ENCODE measurements at places on chromosomes 3 and 15. TPM values are rescaled to one million over a fixed set of nuclear protein-coding genes. Genes with fewer than 3 reads are reported as not detected.
A peak's percentile ranks its signal among the peaks of the same experiment; 100 is the strongest.

The C3orf20 gene
- 0.07 TPM for total RNA-seq

The AGTR1 gene
- total RNA-seq, result 8.0 TPM

The ZNF774 gene
- 2.1 TPM for total RNA-seq

The ALDH1A3 gene
- total RNA-seq, result 20.5 TPM

The SIN3A gene
- total RNA-seq, result 28.8 TPM

The MORC1 gene
- total RNA-seq, result 5.6 TPM

The GOLGA8M gene
- 1.3 TPM for total RNA-seq

The KLF15 gene
- total RNA-seq, result 16.7 TPM

- H3K4me1 ChIP-seq, result no peaks in the 10 kb centered on the region
- DNase-seq, result no peak
- H3K27me3 ChIP-seq, result no peaks in the 10 kb centered on the region
- H3K36me3 ChIP-seq, result no peaks in the 10 kb centered on the region
Measured at GRCh38 chr15:52050416-52050815, 31.4 kb downstream of the MAPK6 start.

DNA sequence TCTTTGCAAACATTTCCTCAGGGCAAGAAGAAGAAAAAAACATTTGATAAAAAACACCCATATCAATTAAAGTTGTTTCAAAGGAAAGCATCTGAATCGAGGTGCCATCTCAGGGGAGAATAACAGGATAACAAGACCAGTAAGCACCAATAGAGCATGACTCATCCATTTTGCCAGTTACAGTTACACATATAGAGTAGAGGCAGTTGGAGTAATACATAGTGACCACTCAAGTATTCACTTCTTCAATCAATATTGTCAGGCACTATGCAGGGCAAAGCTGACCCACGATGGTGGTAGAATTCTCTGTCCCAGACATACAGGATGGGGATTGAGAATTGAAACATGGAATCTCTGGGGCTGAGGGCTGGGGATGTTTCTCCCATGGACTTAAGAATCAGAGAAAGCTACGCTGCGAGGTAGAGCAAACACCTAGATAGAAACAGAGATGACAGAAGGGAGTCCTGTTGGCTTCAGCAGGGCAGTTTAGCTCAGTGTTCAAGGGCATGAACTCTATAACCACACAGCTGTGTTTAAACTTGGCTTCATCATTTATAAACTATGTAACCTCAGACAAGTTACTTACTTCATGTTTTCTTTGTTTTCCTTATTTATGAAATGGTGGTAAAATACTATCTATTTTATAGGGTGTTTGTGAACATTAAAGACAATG is 186.4 kb upstream of the NANOGP8 start:
- no peaks in the 10 kb centered on the region for H3K4me1 ChIP-seq
- no peak overlapping the region for H3K27ac ChIP-seq
- no peaks in the 10 kb centered on the region for H3K27me3 ChIP-seq
- DNase-seq, result no peak

DNA sequence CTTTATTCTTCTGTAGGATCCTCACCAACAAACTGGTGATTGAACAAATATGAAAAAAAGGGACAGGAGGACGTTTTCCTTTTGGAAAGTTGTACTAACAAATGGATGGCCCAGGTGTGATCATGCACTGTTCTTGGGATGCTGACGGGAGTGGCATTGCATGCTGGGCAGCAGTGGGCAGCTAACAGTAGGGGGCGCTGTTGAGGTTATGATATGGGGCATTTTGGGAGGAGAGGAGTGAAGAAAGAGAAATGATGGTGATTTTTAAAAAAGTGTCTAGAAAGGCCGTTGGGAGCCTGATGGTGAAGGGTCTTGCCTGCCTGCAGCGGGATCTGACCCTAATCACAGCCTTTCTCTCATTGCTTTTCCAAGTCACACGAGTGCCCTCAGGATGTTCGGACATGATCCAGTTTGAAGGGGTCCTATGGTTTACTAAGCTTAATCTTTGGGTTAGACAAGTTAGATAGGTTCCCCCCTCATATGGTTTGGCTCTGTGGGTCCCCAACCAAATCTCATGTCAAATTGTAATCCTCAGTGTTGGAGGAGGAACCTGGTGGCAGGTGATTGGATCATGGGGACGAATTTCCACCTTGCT is 46.2 kb upstream of the PRTG start:
- H3K27me3 ChIP-seq, result no peaks in the 10 kb centered on the region
- peaks cover 8% of the 10 kb centered on the region for H3K4me1 ChIP-seq
- DNase-seq, result no peak
- H3K4me3 ChIP-seq, result no peak overlapping the region

- no peak for DNase-seq
- peaks cover 3% of the 10 kb centered on the region for H3K4me1 ChIP-seq
- no peaks in the 10 kb centered on the region for H3K27me3 ChIP-seq
- no peaks in the 10 kb centered on the region for H3K36me3 ChIP-seq
- H3K4me3 ChIP-seq, result no peak overlapping the region
Measured at GRCh38 chr15:65100442-65100841, 14.6 kb downstream of the UBAP1L start.

GRCh38 chr3:158434412-158435038 is 136.5 kb upstream of the MLF1 start:
- H3K4me3 ChIP-seq, result no peak overlapping the region
- H3K36me3 ChIP-seq, result no peaks in the 10 kb centered on the region
- peak; percentile 82 for DNase-seq
- no peaks in the 10 kb centered on the region for H3K4me1 ChIP-seq
- H3K27me3 ChIP-seq, result no peaks in the 10 kb centered on the region

GRCh38 chr3:28553175-28553574 is 204.6 kb upstream of the AZI2 start:
- H3K4me3 ChIP-seq, result no peak overlapping the region
- H3K27ac ChIP-seq, result no peak overlapping the region
- H3K4me1 ChIP-seq, result no peaks in the 10 kb centered on the region
- DNase-seq, result no peak
- no peaks in the 10 kb centered on the region for H3K36me3 ChIP-seq
- no peaks in the 10 kb centered on the region for H3K27me3 ChIP-seq

- no peaks in the 10 kb centered on the region for H3K4me1 ChIP-seq
- H3K27ac ChIP-seq, result no peak overlapping the region
- no peak overlapping the region for H3K4me3 ChIP-seq
- H3K36me3 ChIP-seq, result no peaks in the 10 kb centered on the region
Measured at GRCh38 chr3:18376682-18377081, 48.5 kb downstream of the SATB1 start.

DNA sequence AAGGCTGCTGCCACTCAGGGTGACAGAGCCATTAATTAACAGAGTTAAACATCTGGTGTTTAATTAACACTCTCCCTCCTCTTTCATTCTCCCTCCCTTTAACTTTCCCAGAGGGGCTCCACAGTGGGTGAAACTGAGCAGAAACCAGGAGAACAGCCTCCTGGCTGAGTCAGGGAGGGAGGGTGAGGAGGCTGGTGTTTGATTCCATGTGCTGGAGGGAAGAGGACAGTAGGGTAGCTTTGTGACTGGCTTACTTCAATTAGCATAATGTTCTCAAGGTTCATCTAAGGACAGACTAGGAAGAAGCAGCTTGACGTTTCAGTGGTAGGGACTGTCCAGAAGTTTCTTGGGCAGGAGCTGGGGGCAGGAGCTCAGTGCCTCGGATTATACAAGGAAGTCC is 62.8 kb downstream of the SEMA5B start:
- no peaks in the 10 kb centered on the region for H3K36me3 ChIP-seq
- H3K4me1 ChIP-seq, result no peaks in the 10 kb centered on the region

GRCh38 chr15:26739791-26740190 is 33.1 kb downstream of the GABRB3 start:
- DNase-seq, result no peak
- no peak overlapping the region for H3K4me3 ChIP-seq
- H3K36me3 ChIP-seq, result no peaks in the 10 kb centered on the region
- no peak overlapping the region for H3K27ac ChIP-seq

GRCh38 chr3:126349071-126349470 is 8.1 kb downstream of the KLF15 start:
- H3K4me1 ChIP-seq, result no peaks in the 10 kb centered on the region
- no peak for DNase-seq
- H3K27ac ChIP-seq, result no peak overlapping the region
- no peaks in the 10 kb centered on the region for H3K36me3 ChIP-seq

DNA sequence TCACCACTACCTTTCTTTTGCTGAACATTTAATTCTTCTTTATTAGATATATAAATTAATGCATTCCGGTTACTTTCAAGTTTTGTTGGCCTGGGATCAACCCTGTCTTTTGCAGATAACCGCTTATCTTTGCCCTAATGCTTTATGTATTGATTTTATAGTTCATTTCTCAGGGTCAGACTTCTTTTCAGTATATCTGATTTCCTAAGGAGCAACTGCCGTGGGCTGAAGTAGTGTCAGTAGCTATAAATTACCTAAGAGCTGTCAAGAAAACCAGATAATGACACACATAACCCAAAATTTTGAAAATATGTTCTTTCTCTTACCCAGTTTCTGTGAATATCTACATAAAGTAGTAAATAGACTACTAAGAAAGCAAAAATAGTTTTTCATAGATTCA is 38.0 kb downstream of the COL6A5 start:
- no peak for DNase-seq
- no peaks in the 10 kb centered on the region for H3K4me1 ChIP-seq
- H3K27ac ChIP-seq, result no peak overlapping the region
- H3K4me3 ChIP-seq, result no peak overlapping the region

DNA sequence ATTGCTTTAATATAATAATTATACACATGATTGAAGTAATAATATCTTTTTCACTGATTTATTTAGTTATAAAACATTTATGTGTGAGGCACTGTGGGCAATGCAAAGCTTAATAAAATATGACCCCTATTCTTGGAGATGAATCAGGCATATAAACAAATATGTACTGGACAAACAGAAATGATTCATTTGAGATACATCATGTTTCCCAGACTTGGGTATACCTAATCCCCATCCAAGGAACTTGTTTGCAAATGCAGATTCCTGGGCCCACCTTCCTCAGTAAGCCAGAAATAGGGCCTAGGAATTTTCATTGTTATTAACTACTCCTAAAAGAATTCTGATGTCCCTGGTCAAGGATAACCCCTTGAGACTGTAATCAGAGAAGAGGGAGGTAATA is 184.2 kb downstream of the CHL1 start:
- H3K27ac ChIP-seq, result no peak overlapping the region
- no peaks in the 10 kb centered on the region for H3K36me3 ChIP-seq
- no peaks in the 10 kb centered on the region for H3K27me3 ChIP-seq
- peaks cover 5% of the 10 kb centered on the region for H3K4me1 ChIP-seq
- no peak overlapping the region for H3K4me3 ChIP-seq
- no peak for DNase-seq

- no peak overlapping the region for H3K27ac ChIP-seq
- peaks cover 23% of the 10 kb centered on the region for H3K4me1 ChIP-seq
- no peak overlapping the region for H3K4me3 ChIP-seq
Measured at GRCh38 chr3:25785826-25786225, 2.6 kb upstream of the NGLY1 start.

GRCh38 chr3:135966271-135966961 is 888 bp downstream of the PPP2R3A start:
- DNase-seq, result peak; percentile 61
- H3K4me1 ChIP-seq, result peaks cover 27% of the 10 kb centered on the region
- H3K36me3 ChIP-seq, result no peaks in the 10 kb centered on the region
- H3K4me3 ChIP-seq, result peak overlapping the region; percentile 81
- no peaks in the 10 kb centered on the region for H3K27me3 ChIP-seq
- H3K27ac ChIP-seq, result peak overlapping the region; percentile 91

DNA sequence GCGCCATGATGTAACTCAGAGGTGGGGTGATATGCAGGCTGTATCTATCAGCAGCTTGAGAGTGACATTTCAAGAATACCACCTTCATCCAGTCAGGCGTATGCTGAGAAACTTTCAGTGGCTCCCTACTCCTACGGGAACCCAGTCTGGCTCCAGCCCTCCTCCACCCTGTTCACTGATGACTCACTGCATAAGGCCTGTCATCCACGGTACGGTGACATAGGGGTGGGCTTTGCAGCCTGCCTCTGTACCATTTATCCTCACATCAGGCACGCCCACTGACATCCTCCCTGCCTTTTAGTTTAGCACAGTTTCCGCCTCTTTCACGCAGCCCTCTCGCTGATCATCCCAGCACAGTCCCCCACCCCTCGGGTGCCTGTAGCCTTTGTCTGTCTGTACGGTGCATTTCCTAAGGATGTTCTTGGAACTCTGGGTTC is 11.7 kb downstream of the PXYLP1 start:
- H3K36me3 ChIP-seq, result no peaks in the 10 kb centered on the region
- H3K4me1 ChIP-seq, result peaks cover 5% of the 10 kb centered on the region
- H3K27me3 ChIP-seq, result no peaks in the 10 kb centered on the region

GRCh38 chr3:177946936-177947335 is 589.3 kb upstream of the KCNMB2 start:
- H3K4me3 ChIP-seq, result no peak overlapping the region
- H3K27me3 ChIP-seq, result no peaks in the 10 kb centered on the region
- H3K36me3 ChIP-seq, result no peaks in the 10 kb centered on the region
- H3K27ac ChIP-seq, result no peak overlapping the region

GRCh38 chr15:67479781-67480505 is 41.0 kb upstream of the C15orf61 start:
- no peaks in the 10 kb centered on the region for H3K36me3 ChIP-seq
- H3K27me3 ChIP-seq, result no peaks in the 10 kb centered on the region
- no peak overlapping the region for H3K4me3 ChIP-seq
- H3K4me1 ChIP-seq, result no peaks in the 10 kb centered on the region
- no peak overlapping the region for H3K27ac ChIP-seq
- no peak for DNase-seq

DNA sequence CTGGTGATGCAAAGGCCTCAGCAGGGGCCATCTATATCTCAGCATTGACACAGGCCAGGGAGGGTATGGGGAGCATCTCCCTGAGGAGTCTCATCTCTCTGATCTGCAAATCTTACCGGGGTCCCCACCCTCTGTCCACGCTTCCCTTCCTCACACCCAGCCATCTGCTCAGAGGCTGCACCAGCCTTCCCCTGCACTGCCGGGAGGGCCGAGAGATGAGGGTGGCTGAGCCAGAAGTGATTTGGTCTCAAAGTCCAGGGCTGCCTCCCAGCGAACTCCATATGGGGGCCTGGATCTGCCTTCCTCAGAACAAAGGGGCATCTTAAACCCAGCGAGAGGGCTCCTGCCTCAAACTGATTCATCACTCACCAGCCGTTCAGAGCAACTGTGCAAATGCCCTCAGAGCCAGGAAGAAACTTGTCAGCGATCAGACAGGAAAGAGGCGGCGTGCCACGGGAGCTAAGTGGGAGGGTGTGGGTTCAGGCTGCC is 4.6 kb downstream of the IGDCC3 start:
- H3K4me3 ChIP-seq, result no peak overlapping the region
- no peak overlapping the region for H3K27ac ChIP-seq
- H3K36me3 ChIP-seq, result no peaks in the 10 kb centered on the region

GRCh38 chr3:139979991-139980390 is 45.0 kb downstream of the CLSTN2 start:
- no peaks in the 10 kb centered on the region for H3K4me1 ChIP-seq
- no peak overlapping the region for H3K27ac ChIP-seq
- H3K27me3 ChIP-seq, result peaks cover 7% of the 10 kb centered on the region
- no peak overlapping the region for H3K4me3 ChIP-seq
- H3K36me3 ChIP-seq, result no peaks in the 10 kb centered on the region

- peak; percentile 51 for DNase-seq
- H3K36me3 ChIP-seq, result no peaks in the 10 kb centered on the region
- no peaks in the 10 kb centered on the region for H3K27me3 ChIP-seq
Measured at GRCh38 chr3:196287090-196287439, 461 bp downstream of the PCYT1A start.

GRCh38 chr3:172199850-172200369 is 160.5 kb downstream of the FNDC3B start:
- H3K36me3 ChIP-seq, result no peaks in the 10 kb centered on the region
- H3K27ac ChIP-seq, result peak overlapping the region; percentile 85
- H3K4me1 ChIP-seq, result peaks cover 47% of the 10 kb centered on the region
- no peak overlapping the region for H3K4me3 ChIP-seq
- DNase-seq, result no peak
- H3K27me3 ChIP-seq, result no peaks in the 10 kb centered on the region

- H3K4me1 ChIP-seq, result no peaks in the 10 kb centered on the region
- H3K4me3 ChIP-seq, result no peak overlapping the region
- no peak overlapping the region for H3K27ac ChIP-seq
Measured at GRCh38 chr3:30749230-30749629, 142.8 kb downstream of the TGFBR2 start.

Data from hepatocyte (in vitro differentiated cells).